IMR-90 (cell line): ENCODE measurements at places on chromosomes 4 and X.
A peak's percentile ranks its signal among the peaks of the same experiment; 100 is the strongest.

DNA sequence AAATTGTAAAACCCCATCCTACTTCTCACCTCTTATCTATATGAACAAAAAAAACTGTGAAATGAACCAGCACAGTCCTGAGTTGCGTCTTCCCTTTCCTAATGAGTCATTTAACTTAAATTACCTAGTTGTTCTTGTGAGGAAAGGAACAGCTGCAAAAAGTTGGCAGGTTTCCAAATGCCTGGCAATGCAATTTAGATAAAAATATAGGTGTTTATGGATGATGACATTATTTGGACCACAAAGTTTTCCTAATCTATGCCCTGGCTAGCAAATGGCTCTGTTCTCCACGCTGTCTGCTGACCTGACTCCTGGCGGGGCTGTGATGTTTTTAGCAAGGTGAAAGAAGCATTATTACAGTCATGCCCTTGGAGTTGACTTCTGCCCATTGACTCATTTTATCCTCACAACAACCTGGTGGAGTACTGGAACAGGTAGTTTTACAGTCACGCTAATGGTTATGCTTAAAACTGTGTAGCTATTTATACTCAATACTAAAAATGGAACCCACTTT, 29.8 kb upstream of the RELL1 start:
- DNase-seq, result peak; percentile 66

GRCh38 chrX:33129607-33130006, 81.7 kb downstream of the DMD start:
- DNase-seq, result no peak

DNA sequence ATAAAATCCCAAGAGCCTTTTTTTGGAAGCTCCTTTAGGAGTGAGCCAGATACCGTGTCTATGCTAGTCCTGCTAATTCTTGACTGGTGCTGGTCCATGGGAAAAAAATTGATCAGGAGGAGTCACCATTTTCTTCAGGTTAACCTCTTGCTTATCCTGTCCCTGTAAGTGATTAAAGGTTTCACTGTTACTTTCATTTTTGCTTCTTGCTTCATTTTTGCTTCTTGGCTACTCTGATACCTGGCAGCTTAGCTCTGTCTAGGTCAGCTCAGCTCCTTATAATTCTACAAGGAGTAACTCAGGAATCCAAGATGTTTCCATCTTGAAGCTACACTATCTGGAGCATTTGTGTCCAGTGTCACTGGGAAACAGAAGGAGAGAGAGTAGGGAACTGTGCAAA, 45.7 kb downstream of the AFM start:
- no peak for DNase-seq

- DNase-seq, result peak; percentile 88
Observed at GRCh38 chr4:142817442-142817841, 28.7 kb downstream of the INPP4B start.

- no peak for DNase-seq
Observed at GRCh38 chr4:1255699-1256098, 6.8 kb upstream of the CTBP1 start.

DNA sequence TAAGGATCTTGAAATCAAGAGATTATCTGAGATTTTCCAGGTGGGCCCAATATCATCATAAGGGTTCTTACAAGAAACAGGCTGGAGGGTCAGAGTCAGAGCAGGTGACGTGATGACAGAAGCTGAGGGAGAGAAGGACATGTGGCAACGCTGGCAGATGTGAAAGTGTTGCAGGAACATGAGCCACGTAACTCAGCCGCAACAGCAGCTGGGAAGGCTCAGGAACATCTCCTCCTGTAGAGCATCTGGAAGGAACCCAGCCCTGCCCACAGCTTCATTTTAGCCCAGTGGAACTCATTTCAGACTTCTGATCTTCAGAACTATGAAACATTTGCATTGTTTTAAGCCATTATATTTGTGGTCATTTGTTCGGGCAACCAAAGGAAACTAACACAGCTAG, 156.3 kb upstream of the VEGFC start:
- peak; percentile 94 for DNase-seq

DNA sequence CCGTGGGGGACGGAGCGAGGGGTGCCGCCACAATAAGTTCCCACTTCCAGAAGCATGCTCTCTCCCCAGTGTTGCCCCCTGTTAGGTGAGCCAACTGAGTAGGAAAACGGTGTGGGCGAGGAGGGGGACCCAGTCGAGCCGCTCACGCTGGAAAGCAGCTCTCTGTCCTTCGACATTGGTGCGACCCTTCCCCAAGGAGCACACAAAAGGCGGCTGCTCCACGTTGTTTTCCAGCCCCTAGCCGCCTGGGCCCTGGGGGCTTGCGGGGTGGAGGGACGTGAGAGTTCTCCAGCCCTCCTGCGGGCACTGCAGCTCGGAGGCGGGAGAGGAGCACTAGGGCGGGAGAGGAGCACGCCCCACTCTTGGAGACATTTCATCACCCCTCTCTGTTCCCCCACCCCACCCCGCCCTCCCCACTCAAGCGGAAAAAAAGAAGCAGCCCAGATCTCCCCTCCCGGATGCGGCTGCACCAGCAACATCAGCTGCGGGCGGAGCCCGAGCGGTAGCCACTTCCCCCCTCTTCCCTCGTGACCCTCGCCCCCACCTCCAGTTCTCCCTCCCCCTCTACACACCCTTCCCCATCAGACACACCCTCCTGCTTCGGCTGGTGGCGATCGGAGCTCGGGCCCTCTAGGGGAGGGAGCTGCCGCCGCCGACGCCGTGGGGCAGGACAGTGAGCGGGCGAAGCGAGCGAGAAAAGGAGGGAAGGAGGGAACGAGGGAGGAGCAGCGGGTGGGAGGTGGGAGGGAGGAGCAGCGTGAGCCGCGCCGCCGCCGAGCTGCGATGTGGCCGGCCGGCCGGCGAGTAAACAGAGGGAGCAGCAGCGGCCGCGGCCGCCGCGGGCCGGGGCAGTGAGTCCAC, at the start of gene DOCK11:
TSS of gene DOCK11 (plus strand) at position 755 of the 861 bp plus-strand sequence. CDS start 157 bp downstream, outside the sequence.
- peak; percentile 76 for DNase-seq

- DNase-seq, result peak; percentile 12
Observed at GRCh38 chr4:180799798-180800197, 1443.4 kb upstream of the TENM3 start.
